Jurkat, Clone E6-1 (cell line): ENCODE measurements at places on chromosomes 3 and 15.

DNA sequence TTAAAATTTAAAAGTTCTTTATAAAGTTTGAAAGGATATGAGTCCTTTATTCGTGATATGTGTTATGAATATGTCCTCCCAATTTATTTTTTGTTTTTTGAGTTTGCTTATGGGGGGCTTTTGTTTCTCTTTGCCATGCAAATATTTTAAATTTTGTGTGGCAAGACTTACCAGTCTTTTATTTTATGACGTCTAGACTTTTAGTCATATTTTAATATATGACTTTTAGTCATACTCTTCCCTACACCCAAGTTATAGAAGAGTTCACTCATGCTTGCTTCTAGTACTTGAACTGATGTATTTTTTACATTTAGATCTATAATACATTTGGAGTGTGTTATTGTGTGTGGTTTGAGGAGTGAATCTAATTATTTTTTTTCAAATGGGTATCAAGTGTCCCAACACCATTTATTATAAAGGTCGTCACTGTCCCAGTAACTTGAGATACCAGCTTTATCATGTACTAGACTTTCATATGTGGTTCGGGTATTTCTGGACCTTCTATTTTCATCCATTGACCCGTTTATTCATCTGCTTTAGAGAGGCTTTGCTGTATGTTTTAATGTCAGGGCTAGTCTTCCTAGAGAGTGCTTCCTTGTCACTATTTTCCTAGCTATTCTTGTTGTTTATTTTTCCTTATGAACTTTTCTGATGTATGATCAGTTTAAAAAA, 755 bp downstream of the PARP15 start:
- no peak for DNase-seq

GRCh38 chr3:72517921-72518424, 330.3 kb downstream of the SHQ1 start:
- no peak for DNase-seq

GRCh38 chr3:52226229-52226817, 878 bp upstream of the TLR9 start:
- DNase-seq = no peak

GRCh38 chr3:60856257-60857046, 394.8 kb downstream of the FHIT start:
- no peak for DNase-seq

- DNase-seq = peak; percentile 57
These were observed 67.7 kb downstream of the ARHGEF26 start for GRCh38 chr3:154188846-154189245.

DNA sequence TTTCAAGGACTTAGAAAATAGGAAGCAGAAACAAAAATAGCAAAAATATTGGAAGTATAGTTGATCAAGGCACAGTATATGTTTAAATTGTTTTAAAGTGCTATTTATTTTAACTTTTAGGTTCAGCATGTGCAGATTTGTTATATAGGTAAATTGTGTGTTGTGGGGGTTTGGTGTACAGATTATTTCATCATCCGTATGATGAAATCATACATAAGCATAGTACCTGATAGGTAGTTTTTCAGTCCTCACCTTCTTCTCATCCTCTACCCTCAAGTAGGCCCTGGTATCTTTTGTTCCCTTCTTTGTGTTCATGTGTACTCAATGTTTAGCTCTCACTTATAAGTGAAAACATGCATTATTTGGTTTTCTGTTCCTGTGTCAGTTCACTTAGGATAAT, 50.9 kb downstream of the KLHL6 start:
- no peak for DNase-seq

DNA sequence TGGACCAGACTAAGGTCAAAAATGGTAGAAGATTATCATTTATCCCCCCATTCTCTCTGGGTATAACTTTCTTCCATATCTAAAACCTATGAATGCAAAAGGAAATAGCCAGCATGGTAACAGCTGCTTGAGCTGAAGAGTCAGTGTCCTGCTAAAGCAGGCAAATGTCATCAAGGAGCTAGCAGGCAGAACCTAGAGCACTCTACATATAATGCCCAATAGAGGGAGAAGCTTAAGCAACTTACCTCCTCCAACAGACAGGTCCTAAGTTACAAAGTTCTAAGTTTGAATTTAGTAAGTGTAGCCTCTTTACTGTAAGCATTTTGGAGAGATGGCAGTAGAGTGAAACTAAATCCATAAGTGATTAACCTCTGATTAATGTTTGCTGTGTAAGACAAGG, 7.7 kb downstream of the RAF1 start:
- DNase-seq = no peak
